ENCODE measurements at places on chromosomes 12 and 14.

DNA sequence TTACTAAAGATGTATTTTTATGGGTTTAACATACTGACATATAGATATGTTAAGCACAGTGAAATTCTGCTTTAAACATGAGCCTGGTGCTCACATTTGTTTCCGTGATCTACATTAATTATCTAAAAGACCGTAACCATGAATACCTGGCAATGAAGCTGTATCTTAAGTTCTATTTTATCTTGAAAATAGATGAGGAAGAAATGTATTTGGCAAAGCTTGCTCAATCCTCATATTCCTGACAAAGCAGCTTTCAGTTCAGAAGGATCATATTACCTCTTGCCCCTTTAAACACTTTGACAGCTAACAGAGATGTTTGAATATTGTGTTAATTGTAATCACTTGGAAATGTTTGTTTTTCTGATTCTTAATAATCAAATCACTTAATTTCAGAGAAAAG, 9.8 kb downstream of the EPYC start:
- no peak for DNase-seq

DNA sequence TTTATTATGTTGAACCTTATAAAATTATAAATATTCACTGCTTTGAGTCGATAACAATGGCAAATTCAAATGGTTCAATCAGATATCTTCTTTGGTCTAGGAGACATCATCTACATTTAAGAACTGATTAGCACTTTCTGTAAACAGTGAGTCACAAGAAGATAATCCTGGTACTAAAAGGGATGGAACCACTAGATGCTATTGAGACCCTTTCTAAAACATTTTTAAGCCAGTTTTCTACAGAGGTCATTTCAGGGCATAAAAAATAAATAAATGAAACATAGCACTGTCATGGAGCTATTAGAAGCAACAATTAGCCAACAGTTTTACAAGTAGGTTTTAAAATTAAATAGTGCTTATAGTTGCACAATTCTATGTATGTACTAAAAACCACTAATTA, 212.2 kb downstream of the DUSP6 start:
- no peak for DNase-seq

- no peak for DNase-seq
These were observed 297.6 kb downstream of the TMEM132D start for GRCh38 chr12:129606239-129606638.

GRCh38 chr12:89781946-89782550, 73.4 kb upstream of the ATP2B1 start:
- DNase-seq, result no peak

- DNase-seq, result no peak
These were observed 74.3 kb downstream of the SSPN start for GRCh38 chr12:26269562-26270284.

DNA sequence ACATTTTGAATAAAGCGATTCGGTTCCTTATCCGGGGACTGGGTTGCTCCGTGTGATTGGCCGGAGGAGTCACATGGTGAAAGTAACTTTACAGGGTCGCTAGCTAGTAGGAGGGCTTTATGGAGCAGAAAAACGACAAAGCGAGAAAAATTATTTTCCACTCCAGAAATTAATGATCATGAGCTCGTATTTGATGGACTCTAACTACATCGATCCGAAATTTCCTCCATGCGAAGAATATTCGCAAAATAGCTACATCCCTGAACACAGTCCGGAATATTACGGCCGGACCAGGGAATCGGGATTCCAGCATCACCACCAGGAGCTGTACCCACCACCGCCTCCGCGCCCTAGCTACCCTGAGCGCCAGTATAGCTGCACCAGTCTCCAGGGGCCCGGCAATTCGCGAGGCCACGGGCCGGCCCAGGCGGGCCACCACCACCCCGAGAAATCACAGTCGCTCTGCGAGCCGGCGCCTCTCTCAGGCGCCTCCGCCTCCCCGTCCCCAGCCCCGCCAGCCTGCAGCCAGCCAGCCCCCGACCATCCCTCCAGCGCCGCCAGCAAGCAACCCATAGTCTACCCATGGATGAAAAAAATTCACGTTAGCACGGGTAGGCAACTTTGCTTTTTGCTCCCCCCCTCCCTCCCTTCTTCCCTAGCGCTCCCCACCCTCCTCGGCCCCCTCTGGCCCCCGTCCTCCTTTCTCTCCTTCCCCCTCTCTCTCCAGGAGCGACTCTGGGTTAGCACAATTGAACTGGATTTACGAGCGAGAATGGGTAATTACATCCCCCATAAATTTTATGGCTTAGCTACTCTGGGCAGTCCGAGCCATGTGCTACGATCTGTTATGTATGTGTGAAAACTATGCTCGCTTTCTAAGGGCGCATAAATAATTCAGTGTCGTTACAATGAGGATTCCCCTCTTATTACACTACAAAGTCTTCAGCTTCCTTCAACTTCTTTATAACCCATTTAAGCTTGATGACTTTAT, at the start of gene HOXC4:
Gene HOXC4 (plus strand): TSS at position 85 of the 991 bp plus-strand sequence. CDS start 88 bp downstream, at position 173.
- DNase-seq, result peak; percentile 88

GRCh38 chr12:26798023-26798422, 35.0 kb downstream of the ITPR2 start:
- no peak for DNase-seq

All from mesenteric fat pad (tissue), 1 donor.